ENCODE measurements at places on chromosomes 12 and 14.

DNA sequence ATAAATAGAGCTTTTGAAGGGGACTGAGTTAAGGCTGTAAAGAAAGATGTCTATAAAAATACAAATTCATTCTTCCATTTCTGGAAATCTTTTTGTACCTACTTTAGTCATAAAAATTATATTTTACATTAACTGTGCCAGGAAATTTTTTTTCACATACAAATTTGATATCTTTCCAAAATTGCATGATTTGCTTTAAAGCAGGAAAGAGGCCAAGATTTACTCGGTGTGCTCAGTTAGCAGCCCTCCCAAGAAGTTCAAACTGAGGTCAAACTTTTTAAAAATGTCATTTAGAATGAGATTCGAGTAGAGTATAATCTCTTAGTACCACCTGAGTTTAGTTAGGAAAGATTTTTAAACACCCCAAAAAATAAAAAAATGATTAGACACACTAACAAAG lies 173.2 kb upstream of the GRIP1 start:
- DNase-seq = no peak

DNA sequence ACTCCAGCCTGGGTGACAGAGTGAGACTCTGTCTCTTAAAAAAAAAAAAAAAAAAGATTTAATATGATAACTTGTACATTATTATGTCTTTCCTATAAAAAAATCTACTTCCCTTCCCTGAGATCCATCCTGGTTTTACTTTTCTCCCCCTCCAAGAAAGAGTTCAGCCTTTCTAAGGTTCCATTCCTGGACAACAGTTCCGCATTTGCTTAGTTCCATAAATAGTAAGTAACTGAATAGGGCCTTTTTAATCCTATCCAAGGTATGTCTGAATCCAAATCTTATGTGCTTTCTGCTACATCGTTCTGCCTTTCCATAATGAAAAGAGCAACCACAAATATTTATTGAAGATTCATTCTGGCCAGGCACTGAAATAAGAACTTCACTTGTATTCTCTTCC lies 187.8 kb downstream of the DACT1 start:
- no peak for DNase-seq

DNA sequence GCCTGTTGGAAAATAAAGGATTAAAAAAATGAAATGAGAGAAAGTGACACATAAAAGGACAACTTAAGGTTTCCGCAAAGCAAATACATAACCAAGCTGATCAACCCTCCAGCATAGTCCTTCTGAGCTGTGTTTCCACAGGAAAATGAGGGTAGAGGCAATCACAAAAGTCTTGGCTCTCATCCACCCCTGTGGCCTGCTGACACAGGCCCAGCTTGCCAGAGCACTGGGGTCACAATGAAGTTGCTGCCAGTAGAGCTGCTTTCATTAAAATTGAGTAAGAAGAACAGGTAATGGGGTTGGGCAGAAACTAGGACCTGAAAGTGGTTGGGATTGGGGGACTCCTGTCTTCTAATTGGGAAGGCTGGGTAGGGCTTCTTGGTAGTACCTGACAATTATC lies 65.9 kb downstream of the RERG start:
- DNase-seq = no peak

- no peak for DNase-seq
Observed at GRCh38 chr12:110907583-110907982, 12.8 kb downstream of the MYL2 start.

DNA sequence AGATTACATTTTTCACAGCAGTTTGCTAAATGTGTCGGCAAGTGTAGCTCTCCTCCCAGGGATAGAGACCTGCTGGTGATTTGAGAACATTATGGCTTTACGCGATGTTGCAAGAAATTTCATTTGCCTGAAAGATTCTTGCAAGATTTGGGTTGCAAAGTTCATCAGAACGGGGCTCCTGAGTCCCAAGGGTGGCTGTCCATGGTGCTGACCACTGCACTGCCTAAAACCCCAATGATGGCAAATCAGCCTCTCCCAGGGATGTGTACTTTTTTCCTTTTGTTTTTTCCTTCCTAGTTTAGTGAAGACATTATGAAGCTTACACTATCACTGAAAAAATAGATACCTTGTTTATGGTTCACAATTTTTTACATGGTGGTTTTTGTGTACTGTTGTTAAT lies 85.4 kb downstream of the WSCD2 start:
- no peak for DNase-seq

GRCh38 chr14:67526676-67527459 lies 6.2 kb upstream of the PLEKHH1 start:
- DNase-seq = no peak

DNA sequence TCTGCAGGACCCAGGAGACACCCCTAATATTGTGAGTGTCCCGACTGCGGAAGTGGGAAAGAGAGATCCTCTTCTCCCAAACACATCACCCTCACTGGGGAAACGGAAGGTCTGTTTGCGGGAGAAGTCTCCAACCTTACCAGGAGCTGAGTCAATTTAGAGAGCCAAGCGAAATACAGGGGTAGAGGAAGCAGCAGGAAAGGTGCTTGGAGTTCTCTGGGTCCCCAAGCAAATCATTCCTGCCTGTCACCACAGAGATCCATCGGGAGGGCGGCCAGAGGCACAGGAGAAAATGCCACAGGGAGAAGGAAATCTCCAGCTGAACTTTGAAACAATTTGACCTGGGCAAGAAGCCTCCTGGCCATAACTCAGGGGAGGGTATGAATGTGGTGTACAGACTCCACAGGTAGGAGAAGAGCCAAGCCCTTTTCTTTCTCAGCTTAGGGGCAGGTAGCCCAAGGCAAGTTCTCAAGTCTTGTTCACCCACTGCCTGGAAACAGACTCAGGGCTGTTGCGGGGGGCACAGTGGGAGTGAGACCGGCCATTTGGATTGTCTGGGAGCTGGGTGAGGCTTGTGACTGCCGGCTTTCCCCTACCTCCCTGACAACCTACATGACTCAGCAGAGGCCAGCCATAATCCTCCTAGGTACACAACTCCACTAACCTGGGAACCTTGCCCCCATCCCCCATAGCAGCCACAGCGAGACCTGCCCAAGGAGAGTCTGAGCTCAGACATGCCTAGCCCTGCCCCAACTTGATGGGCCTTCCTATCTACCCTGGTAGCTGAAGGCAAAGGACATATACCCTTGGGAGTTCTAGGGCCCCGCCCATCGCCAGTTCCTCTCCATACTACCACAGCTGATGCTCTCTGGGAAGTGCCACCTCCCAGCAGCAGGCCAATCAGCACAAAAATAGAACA lies 211.9 kb upstream of the ARHGAP5 start:
- DNase-seq = no peak

GRCh38 chr12:131122631-131123030 lies 168.9 kb downstream of the ADGRD1 start:
- DNase-seq = no peak

GRCh38 chr14:81219759-81220579 lies 790 bp downstream of the GTF2A1 start:
- DNase-seq = no peak

DNA sequence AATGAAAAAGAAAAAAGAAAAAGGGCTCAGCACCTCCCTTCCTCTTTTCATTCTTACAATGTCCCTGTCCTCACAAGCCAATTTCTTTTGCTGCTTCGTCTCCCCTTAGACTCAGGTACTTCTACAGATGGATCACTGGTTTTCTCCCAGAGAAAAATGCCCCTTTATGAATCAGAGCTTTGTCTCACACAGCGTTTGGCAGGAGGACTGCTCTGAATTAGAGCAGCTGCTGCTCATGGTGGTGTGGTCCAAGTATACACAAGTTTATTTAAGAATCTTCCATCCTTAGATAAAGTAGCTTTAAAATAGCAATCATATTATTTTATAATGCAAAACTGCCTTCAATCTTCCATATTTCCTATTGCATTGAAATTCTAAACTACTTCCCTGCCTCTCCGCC lies 80.3 kb downstream of the SLC8A3 start:
- DNase-seq = no peak

- DNase-seq = no peak
Observed at GRCh38 chr14:36773136-36773540, 111.5 kb downstream of the PAX9 start.

- no peak for DNase-seq
Observed at GRCh38 chr14:72783741-72784140, 110.2 kb downstream of the DPF3 start.

- DNase-seq = no peak
Observed at GRCh38 chr12:102645968-102646367, 165.6 kb upstream of the IGF1 start.
